ENCODE measurements at places on chromosomes 7 and 10. TPM values are rescaled to one million over a fixed set of nuclear protein-coding genes. Genes with fewer than 3 reads are reported as not detected.

The SFRP5 gene
- total RNA-seq = not detected

The SFTPA1 gene
- total RNA-seq = not detected

The TAS2R41 gene
- total RNA-seq = 2.1 TPM

The LRIT1 gene
- total RNA-seq = not detected

The SCRN1 gene
- 2.3 TPM for total RNA-seq

All from naive thymus-derived CD4-positive, alpha-beta T cell (primary cell).